ENCODE measurements at places on chromosomes 12 and 14. TPM values are rescaled to one million over a fixed set of nuclear protein-coding genes. Genes with fewer than 3 reads are reported as not detected.

Gene GDF3
- not detected for total RNA-seq

Gene TSHR
- 1.7 TPM for total RNA-seq

Gene RD3L
- not detected for total RNA-seq

Gene ASB2
- 2.7 TPM for total RNA-seq

Gene AICDA
- total RNA-seq: 0.10 TPM

Gene MGST1
- total RNA-seq: not detected

Measured in T-cell (primary cell).